Psoas muscle (tissue), 8 donors: ENCODE measurements at places on chromosomes 11 and 22. TPM values are rescaled to one million over a fixed set of nuclear protein-coding genes. Genes with fewer than 3 reads are reported as not detected.

OR56A5 gene
- total RNA-seq, result not detected

DNA sequence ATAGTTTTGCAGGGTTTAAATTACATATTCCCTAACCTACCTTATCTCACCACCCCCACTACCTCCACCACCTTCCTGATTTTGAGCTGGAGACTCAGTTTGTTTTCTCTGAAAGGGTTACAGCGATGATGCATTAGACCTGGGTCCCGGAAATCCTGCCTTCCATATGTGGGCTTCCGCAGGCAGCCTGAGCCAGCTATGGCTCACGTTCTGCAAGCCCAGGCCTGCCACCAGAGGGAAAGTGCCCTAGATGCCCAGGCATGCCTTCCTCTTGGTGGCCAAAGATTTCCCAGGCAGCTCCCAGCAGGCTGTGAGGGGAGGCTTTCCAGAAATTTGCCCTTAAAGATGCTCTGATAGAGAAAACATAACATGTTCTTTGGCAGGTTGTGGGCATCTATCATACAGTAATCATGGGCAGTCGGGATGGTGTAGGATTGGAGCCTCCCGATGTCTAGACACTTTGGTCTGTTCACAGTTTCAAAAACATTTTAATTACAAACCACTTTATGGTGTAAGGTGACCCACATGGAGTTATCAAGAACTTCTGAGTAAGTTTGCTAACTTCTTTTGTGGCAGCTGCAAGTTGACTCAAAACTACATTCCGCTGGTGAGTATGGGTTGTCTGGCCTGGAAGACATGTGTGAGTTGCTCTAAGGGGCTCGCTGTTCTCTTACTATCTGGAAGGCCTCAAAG lies 79.3 kb downstream of the MICAL2 start:
- no peak for DNase-seq

SYCE3 gene
- total RNA-seq, result not detected

GRCh38 chr11:37203006-37203405 lies 605.0 kb upstream of the RAG2 start:
- DNase-seq, result no peak

GRCh38 chr11:78789375-78789774 lies 214.7 kb upstream of the NARS2 start:
- no peak for DNase-seq

- no peak for DNase-seq
Measured at GRCh38 chr22:40050258-40050657, 55.5 kb downstream of the FAM83F start.

NUP98 gene
- 73.7 TPM for total RNA-seq

DNA sequence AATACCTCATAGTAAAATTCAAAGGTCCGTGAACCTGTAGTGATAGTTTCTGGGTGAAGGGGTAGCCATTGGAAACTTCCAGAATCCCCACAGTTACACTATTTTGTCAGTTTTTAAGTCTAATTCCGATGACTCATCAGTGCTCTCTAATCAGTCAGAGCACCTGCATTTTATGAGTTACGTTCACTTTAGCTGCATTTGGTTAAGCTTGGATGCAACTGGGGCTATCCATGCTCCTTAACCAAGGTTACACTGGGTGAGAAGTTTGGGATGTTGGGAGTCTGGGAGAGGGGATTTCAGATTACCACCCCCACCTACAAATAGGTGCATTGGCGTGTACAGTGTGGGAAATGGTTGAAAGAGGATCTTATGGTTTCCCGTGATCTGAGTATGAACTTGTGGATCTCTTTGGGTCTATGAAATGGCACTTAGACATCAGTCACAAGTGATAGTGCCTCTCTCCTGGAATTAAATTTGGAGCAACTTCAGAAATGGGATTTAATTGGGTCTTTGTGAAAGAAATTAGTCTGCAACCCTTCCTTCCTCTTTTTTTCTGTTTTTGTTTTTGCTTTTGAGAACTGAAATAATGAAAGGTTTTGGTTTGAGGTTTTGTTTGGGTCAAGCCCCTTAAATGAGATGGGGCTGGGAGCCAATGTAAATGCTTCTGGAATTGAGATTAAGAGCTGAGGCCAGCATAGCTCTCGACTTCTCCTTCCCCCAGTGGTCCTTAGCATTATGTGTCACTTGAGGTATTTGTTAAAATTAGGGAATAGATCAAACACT lies 31.5 kb downstream of the EHF start:
- no peak for DNase-seq

DSCAML1 gene
- 0.13 TPM for total RNA-seq

DNA sequence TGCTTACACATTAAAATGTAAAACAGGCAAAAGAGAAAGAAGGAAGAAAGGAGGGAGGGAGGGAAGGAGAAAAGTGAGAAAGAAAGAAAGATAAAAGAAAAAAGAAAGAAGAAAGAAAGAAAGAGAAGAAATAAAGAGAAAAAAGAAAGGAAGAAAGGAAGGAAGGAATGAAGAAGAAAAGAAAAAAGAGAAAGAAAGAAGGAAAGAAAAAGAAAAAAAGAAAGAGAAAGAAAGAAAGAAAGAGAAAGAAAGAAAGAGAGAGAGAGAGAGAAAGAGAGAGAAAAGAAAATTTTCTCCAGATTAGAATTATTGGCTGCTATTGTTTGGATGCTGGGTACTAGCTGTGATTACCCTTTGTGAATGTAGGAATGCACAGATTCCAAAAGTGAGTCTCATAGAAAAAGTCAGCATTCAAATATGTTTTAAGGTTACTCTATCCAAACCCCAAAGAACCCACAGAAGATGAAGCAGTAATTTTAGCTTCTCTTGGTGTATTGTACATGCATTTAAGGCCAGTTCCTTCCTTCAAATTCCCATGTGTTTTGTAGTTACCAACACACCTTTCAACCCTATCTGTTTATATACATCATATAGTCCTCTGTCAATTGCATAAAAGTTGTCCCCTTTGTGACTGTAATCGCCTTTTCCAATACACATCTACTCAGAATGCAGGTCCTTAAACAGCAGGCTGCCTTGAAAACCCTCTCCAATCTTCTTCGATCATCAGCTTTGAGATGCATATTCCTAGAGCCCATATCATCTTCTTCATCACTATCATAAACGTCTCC lies 789 bp upstream of the FAM111A start:
- no peak for DNase-seq

SCUBE2 gene
- 1.2 TPM for total RNA-seq

PHF21B gene
- total RNA-seq, result 0.58 TPM

CYP2D6 gene
- total RNA-seq, result 0.26 TPM

DNA sequence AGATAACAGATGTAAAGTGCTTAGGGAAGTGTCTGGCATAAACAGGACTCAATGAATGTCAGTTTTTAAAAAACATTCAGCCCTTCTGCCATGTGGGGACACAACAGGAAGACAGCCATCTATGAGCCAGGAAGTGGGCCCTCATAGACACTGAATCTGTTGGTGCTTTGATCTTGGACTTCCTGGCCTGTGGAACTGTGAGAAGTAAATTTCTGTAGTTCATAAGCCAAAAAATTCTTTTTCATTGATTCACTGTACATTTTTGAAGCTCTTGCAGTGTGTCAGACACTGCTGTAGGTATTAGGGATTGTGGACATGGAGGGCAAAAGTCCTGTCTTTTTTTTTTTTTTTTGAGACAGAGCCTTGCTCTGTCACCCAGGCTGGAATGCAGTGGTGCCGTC lies 188.6 kb downstream of the HIPK3 start:
- DNase-seq, result no peak

DNA sequence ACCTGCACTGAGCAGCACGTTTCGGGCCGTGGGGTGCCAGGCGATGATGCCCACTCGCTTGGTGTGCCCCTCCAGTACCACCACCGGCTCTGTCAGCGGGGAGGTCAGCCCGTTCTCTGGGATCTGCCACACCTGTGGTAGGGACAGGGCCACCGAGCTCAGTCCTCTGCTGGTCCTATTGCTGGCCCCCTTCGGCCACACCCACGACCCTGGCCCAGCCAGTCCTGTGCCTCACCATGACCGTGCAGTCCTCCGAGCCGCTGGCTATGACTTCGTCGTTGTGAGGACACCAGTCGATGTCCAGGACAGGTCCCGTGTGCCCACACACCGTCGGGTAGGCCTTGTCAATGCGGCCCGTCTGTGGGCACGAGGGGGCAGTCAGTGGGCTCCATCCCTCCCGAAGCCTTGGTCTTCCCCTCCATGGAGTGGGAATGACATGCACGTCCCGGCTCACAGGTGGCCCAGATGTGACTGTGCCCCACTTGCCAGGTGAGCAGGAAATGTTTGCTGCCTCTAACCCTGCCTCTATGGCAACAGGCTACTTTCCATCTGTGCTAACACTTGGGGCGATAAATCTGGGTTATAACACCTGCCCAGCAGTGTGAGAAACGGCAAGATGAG lies 1.4 kb downstream of the CORO1B start:
- DNase-seq, result no peak

DNA sequence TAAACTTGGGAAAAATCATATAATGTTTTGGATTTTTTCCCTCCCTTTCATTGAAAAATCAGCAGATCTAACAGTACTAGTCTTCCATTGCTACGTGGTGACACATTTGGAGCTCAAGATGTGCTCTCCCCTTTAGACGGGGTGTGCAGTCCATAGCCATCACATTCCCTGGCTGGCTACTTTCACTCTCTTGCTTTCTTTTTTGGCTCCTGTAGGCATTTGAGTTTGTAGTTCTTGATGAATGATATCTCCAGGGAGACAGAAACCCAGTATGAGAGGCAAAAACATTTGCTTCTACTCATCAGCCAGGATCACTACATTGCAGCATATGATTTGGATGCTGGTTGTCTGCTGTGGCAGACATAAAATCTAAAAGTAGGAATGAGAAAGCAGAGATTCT lies 12.1 kb downstream of the CCDC81 start:
- DNase-seq, result no peak

DNA sequence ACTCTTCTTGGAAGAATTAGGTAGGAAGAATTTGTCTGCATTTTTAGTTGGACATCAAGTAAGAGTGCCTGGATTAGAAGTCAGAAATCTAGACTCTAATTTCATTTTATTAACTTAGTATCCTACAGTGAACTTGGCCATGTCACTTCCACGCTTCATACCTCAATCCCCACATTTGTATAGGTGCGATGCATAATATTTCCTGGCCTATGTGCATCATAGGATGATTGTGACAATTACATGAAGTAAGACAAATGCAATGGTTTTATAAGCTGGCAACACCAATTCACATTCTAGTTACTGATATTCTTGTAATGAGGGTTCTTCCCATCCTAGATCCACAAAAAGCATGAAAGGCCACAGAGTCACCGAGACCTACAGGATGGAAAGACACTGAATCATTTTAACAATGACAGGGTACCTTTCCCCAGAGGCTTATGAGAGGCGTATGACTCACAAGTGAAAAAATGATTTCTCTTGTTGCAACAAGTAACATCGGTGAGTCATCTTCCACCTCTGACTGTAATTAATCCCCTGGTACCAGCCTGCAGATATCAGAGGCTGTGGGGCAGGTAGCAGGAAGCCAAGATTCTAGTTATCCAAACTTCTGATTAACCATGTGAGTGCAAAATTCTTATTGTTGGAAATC lies 56.0 kb upstream of the OR5AK2 start:
- no peak for DNase-seq

DNA sequence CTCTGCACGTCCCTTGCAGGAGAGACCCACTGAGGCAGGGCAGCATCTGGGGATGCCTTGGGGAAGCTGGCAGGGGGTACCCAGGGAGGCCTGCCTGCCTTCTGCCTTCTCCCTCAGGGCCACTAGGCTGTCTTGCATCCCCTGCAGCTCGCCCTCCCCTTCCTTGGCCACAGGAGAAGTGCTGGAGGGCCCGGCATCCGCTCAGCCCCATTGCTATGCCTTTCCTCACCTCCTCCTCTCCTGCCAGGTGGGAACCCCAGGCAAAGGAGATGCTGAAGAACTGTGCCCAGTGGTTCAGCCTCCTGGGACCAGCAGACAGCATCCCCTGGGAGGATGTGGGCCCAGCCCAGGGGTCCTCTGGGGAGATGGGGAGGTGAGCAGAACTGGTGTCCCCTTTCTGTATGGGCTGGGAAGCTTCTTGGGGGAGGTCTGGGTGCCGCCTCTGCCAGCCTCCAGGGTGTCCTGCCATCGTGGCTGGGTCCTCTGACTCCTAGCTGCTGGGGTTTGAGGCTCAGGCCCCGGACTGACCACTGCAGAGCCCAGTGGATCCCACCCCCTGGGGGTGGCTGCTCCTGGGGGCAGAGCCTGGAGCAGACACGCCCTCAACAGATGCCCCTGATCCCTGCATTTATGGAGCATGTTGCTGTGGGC lies 20.6 kb downstream of the MRGPRG start:
- DNase-seq, result no peak

GRCh38 chr11:69700278-69701140 lies 3.3 kb downstream of the FGF19 start:
- no peak for DNase-seq
